Articular chondrocyte of knee joint (primary cell): ENCODE measurements at places on chromosomes 4 and X. TPM values are rescaled to one million over a fixed set of nuclear protein-coding genes. Genes with fewer than 3 reads are reported as not detected.

Gene MAGEA2B
- total RNA-seq: not detected in 2 replicates

Gene XAGE1A
- not detected in 2 replicates for total RNA-seq

Gene FAM9C
- total RNA-seq: under 0.01 TPM in 1 of 2 replicates, not detected in the other

Gene ATOH1
- total RNA-seq: not detected in 2 replicates

Gene BBS7
- total RNA-seq: 23.4 and 24.2 TPM in 2 replicates

Gene ANK2
- total RNA-seq: 61.0 and 87.4 TPM in 2 replicates

Gene SPARCL1
- total RNA-seq: not detected in 2 replicates

Gene ZNF711
- 0.39 and 0.86 TPM in 2 replicates for total RNA-seq

Gene MAGEC2
- not detected in 2 replicates for total RNA-seq

Gene TAF7L
- 0.22 and 0.26 TPM in 2 replicates for total RNA-seq

Gene CCDC149
- 15.7 and 18.2 TPM in 2 replicates for total RNA-seq

Gene ZNF182
- 3.9 and 5.4 TPM in 2 replicates for total RNA-seq

Gene VEGFC
- 29.1 and 62.5 TPM in 2 replicates for total RNA-seq

Gene DMD
- total RNA-seq: 0.13 and 0.65 TPM in 2 replicates

Gene BEX5
- total RNA-seq: 0.78 and 0.97 TPM in 2 replicates

Gene SORCS2
- 4.2 and 11.1 TPM in 2 replicates for total RNA-seq

Gene TRAM1L1
- total RNA-seq: 6.2 and 7.6 TPM in 2 replicates

Gene MBNL3
- total RNA-seq: 8.0 and 12.9 TPM in 2 replicates

Gene AADAT
- total RNA-seq: 5.6 and 6.4 TPM in 2 replicates

Gene NKX6-1
- 0.13 TPM in 1 of 2 replicates, not detected in the other for total RNA-seq

Gene FGF5
- total RNA-seq: 0.26 and 0.76 TPM in 2 replicates

Gene RTL9
- total RNA-seq: 0.13 and 0.22 TPM in 2 replicates

Gene CLIC2
- total RNA-seq: 5.1 and 10.7 TPM in 2 replicates

Gene TRAPPC2
- total RNA-seq: 15.2 and 25.7 TPM in 2 replicates

Gene S100G
- not detected in 2 replicates for total RNA-seq

Gene AMBN
- not detected in 2 replicates for total RNA-seq

Gene AIMP1
- total RNA-seq: 47.7 and 50.5 TPM in 2 replicates

Gene SMPX
- not detected in 2 replicates for total RNA-seq

Gene DCX
- total RNA-seq: under 0.01 TPM in 1 of 2 replicates, not detected in the other

Gene CT45A6
- total RNA-seq: not detected in 2 replicates

Gene JCHAIN
- total RNA-seq: 6.4 and 25.7 TPM in 2 replicates

Gene SYNPO2
- total RNA-seq: 4.2 and 6.4 TPM in 2 replicates

Gene SPANXA1
- total RNA-seq: 0.22 TPM in 1 of 2 replicates, not detected in the other

Gene IQSEC2
- total RNA-seq: 13.6 and 14.8 TPM in 2 replicates

Gene KLHL4
- total RNA-seq: 0.22 TPM in 1 of 2 replicates, not detected in the other

Gene HSFX1
- 0.43 and 1.2 TPM in 2 replicates for total RNA-seq

Gene ATP8A1
- 2.2 and 7.0 TPM in 2 replicates for total RNA-seq

Gene ATP2B3
- under 0.01 and 0.32 TPM in 2 replicates for total RNA-seq

Gene NAP1L3
- total RNA-seq: 19.6 and 21.8 TPM in 2 replicates

Gene EGFL6
- total RNA-seq: under 0.01 TPM in 1 of 2 replicates, not detected in the other

Gene TMPRSS11A
- total RNA-seq: not detected in 2 replicates

Gene GEMIN8
- 13.1 and 28.2 TPM in 2 replicates for total RNA-seq

Gene PRSS12
- 0.76 TPM in 1 of 2 replicates, not detected in the other for total RNA-seq

Gene ADAMTS3
- 5.2 and 7.6 TPM in 2 replicates for total RNA-seq
